Activated naive CD8-positive, alpha-beta T cell treated with anti-CD3 and anti-CD28 coated beads for 36 hours (primary cell): ENCODE measurements at places on chromosomes 16 and 17. TPM values are rescaled to one million over a fixed set of nuclear protein-coding genes. Genes with fewer than 3 reads are reported as not detected.

CA4 gene
- not detected for total RNA-seq

C16orf92 gene
- not detected for total RNA-seq

KRT24 gene
- total RNA-seq, result not detected

RIPOR1 gene
- 14.0 TPM for total RNA-seq

DNA sequence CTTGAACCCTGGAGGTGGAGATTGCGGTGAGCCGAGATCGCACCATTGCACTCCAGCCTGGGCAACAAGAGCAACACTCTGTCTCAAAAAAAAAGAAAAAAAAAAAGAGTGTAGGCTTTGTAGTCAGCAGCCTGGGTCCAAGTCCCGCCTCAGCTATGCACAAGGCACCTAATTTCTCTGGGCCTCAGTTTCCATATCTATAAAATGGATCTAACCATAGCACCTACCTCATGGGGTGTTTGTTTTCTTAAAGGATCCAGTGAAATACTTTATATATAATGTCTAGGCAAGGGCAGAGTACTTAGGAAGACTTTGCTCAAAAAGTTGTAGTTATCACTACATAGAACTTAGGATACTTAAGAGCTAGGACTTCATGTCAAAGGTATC lies 45.4 kb upstream of the NFAT5 start:
- no peak for DNase-seq

DNA sequence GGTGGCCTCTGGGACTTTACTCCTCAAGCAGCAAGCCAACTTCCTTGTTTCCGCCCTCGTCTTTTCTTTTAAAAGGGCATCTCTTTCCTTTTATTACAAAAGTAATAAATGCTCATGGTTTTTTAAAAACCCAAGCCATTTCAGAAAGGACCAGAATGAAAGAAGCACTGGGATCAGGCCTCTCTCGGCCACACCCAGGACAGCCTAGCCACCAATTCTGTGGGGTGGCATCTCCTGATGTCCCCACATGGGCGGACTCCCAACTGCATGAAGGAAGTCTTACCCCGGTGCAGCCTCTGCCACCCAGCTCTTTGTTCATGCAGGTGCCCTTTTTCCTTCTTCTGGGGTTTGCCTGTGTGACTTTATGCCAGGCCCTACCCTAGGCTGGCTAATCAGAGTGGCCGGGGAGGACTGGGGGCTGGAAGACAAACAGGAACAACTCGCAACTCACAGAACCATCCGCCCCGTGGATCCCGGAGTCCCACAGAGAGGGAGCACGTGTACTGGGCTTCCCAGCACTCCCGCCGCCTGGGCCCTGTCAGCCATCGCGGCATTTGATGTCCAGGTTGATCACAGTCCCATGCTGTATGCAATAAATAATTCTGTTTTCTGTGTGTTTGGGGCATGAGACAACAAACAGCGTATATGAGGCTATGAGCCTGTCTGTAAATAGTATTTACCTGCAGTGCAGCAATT lies 2.6 kb upstream of the RASD1 start:
- no peak for DNase-seq

DNA sequence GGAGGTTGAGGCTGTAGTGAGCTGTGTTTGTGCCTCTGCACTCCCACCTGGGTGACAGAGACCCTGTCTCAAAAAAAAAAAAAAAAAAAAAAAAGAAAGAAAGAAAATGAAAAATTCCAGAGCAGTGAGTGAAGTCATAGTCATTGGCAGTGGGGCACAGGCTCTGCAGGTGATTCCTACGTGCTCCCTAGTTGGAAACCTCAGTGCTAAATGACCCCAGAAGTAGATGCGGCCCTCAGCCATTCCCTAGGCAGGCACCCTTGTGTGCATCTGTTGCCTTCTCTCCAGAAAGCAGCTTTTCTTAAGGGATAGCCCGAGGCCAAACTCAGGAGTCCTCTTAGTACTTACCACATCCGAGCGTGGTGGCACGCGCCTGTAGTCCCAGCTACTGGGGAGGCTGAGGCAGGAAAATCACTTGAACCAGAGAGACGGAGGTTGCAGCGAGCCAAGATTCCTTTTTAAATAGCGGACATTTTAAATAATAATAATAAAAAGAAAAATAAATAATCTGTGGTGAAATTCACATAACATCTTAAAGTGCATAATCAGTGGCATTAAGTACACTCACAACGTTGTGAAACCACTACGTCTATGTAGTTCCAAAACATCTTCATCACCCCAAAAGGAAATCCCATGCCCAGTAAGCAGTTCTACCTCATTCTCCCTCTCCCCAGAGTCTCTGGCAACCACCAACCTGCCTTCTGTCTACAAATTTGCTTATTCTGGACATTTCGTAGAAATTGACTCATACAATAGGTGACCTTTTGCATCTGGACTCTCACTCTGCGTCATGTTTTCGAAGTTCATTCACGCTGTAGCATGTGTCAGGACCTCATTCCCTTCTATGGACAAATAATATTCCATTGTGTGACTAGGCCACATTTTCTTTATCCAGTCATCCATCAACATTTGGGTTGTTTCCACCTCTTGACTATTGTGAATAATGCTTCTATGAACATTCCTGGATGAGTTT lies 12.5 kb upstream of the SPHK1 start:
- DNase-seq, result no peak

DNA sequence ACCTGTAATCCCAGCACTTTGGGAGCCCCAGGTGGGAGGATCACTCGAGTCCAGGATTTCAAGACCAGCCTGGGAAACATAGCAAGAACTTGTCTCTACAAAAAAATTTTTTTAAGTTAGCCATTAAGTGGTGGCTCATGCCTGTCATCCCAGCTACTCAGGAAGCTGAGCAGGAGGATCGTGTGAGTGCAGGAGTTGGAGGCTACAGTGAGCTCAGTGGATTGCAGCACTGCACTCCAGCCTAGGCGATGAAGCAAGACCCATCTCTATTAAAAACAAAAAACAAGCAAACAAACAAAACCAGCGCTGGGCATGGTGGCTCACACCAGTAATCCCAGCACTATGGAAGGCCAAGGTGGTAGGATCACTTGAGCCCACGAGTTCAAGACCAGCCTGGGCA lies 38.0 kb downstream of the HEATR3 start:
- DNase-seq, result no peak

GRCh38 chr17:6085812-6086211 lies 15.6 kb downstream of the WSCD1 start:
- no peak for DNase-seq

- DNase-seq, result no peak
These were observed 18.3 kb upstream of the LITAF start for GRCh38 chr16:11604783-11605563.

DNA sequence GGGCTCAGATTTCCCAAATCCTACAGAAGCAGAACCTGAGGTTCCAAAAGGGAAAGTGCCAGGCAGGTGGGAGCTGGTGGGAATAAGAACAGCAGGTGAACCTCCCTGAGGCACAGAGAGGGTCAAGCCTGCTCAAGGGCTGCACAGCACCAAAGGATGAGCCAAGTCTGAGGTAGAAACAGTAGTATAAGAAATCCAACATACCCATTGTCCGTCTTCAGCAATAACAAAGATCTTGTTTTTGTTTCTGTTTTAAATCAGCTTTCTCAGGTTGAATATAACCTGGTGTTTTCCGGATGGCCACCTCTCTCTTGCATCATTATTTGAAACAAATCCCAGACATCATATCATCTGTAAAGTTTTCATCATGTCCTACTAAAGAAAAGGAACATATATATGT lies 10.6 kb upstream of the CES3 start:
- DNase-seq, result no peak

GRCh38 chr16:82583422-82583821 lies 43.3 kb upstream of the CDH13 start:
- no peak for DNase-seq

DNA sequence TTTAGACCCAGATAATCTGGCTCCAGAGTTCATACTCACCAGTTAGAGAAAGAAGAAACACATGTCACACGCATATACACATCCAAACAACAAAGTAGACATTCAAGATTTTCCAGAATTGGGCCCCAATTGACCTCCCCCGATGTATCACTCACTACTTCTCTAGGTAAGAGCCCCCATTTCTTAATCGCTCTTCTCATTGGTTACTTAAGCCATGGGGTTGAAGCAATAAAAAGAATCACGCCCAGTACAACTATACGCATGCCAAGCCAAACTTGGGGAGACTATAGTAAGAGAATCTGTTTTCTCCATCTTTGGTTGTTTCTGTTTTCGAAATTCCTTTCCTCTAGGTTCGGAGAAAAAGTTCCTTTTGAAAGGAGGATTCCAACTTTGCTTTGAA lies 565 bp downstream of the DDX52 start:
- DNase-seq, result no peak

GRCh38 chr16:64751906-64752305 lies 370.0 kb downstream of the CDH11 start:
- no peak for DNase-seq

DNA sequence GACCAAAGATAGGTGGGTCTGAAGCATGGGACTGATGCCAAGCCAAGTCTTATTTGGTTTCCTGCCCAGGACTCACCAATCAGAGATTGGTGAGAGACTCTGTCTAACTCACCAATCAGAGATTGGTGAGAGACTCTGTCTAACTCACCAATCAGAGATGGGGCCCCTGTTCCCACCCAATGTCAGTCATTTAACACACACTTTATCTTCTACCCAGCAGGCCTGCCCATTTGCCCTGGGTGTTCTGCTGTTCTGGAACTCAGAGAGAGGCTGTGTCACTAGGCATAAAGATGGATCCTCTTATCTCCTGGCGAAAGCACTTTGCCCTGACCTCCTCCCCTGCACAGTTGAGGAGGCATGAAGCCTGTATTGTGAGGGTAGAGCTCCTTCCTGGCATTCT lies 5.4 kb upstream of the RHOT1 start:
- DNase-seq, result no peak

GRCh38 chr17:59074494-59074893 lies 32.2 kb downstream of the TRIM37 start:
- DNase-seq, result no peak

GRCh38 chr16:48978501-48978900 lies 303.1 kb downstream of the CBLN1 start:
- no peak for DNase-seq

- no peak for DNase-seq
These were observed 98.4 kb downstream of the ADCY9 start for GRCh38 chr16:4017807-4018206.

DNA sequence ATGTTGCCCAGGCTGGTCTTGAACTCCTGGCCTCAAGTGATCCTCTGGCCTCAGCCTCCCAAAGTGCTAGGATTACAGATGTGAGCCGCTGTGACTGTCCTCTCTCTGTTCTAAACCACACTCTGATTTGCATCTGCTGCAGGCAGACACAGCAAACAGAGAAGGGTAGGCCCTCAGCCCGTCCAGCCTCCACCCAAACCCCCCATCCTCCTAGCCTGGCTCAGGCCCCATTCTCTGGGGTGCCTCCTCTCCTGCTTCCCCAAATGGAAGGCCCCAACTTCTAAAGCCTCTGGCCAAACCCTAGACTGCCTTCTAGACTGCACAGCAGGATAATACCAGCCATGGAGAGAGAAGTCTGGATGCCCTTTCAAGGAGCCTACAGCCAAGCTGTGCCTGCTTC lies 4.1 kb upstream of the GFAP start:
- no peak for DNase-seq

- no peak for DNase-seq
These were observed 27.0 kb downstream of the MYO1D start for GRCh38 chr17:32849879-32850278.
